Fibroblast of skin of right biceps (primary cell): ENCODE measurements at places on chromosomes 5 and 9.
A peak's percentile ranks its signal among the peaks of the same experiment; 100 is the strongest.

DNA sequence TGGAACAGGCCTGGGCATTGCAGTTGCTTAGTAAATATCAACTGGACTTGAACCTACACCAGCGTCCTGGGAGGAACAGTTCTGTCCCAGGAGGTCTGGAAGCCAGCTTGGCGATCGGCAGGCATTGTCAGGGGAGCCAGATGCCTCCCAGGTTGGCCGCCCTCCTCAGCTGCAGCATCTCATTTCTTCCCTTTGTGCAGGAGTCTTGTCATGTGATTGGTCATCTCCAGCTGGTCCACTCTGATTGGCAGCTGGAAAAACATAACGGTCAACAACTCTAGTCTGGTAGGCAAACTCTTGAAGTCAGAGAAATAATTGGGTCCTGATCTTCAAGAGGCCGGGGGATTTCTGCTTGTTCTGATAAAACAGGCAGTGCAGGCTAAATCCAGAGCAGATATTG is 29.6 kb upstream of the NCS1 start:
- no peak for DNase-seq

DNA sequence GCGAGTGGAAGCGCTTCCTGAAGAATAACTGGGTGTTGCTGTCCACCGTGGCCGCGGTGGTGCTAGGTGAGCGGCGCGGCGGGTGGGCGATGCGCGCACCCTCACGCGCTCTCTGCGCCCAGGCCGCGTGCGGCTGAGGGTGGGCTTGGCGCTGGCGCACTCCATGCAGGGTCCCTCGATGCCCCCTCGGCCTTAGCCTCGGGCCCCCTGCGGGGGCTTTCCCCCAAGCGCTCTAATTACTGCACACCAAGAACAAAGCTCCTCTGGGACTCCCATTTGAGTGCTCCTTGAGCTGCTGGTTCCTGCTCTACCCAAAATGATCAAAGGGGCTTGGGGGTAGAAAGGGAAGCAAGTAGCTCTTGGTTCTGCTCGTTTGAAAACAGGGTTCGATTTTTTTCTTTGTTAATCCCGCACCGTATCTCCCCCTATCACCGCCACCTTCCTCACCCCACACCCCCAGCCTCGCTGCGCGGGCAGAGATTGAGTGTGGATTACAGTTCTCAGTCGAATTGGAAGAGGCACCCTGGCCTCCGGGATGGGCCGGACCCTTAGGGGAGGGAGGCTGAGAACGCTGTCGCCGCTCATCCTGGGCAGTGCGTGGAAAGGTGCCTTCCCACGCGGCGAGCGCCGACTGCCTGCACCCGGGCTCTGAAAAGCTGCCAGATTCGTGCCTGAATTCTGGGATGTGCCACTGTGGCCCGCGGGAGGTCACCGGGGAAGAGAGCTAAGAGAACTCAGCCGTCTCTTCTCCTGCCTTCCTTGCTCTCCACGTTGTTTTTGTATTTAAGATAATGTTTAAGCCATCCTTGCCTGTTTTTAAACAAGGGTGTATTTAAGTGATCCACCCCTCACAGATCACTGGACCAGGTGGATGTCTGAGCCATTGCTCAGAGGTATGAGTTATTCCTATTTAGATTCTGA is 697 bp downstream of the SLC1A1 start:
- no peak for DNase-seq

GRCh38 chr9:571066-571465 is 270.4 kb upstream of the DMRT1 start:
- no peak for DNase-seq

- DNase-seq = no peak
Measured at GRCh38 chr5:63959177-63959982, 2.9 kb downstream of the HTR1A start.

DNA sequence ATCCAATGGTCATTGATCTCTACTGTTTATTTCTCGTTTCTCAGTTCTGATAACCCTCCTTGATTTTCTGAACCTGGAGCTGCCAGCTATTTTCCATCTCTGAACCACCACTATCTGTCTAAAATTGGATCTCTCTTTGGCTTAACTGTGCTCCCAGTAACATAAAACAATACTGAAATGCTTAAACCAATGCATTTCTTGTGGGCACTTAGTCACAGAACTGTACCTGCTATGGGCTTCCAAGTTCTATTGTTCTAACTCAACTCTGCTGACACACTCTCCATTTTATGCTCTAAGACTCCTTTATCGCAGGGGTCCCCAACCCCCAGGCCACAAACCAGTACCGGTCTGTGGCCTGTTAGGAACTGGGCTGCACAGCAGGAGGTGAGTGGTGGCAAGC is 120.6 kb downstream of the LHFPL2 start:
- DNase-seq = no peak

GRCh38 chr9:38073882-38074281 is 4.9 kb upstream of the SHB start:
- no peak for DNase-seq

- no peak for DNase-seq
Measured at GRCh38 chr5:33903118-33903517, 11.3 kb upstream of the ADAMTS12 start.

GRCh38 chr9:114143234-114143633 is 12.1 kb upstream of the COL27A1 start:
- DNase-seq = no peak

DNA sequence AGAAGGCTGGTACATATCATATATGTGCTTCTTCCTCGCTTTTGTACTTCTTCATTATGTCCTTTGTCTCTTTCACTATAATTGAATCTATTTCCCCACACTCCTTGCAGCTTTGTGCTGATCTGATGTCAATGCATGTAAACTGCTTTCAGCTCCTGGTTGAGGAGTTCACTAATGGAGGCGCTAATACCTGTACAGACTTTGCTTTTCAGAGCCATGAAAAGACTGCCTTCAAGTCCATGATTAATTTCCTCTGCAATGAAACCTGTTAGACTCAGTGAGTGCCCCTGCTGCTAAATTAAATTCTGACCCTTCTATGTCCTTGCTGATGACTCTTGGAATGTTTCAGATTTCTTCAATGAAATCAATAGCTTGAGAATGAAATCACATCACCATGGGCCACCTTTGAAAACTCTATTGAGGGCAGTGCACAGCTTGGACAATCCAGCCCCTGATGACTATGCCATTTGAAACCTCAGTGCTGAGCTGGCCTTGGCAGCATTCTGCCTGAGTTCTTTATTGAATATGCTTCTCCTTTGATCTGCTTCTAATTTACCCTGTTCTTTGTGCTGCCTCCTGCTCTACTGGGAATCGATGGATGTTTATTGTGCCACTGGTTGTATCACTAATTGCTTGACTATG is 358.2 kb upstream of the DMAC1 start:
- DNase-seq = no peak

- peak; percentile 30 for DNase-seq
Measured at GRCh38 chr5:72848474-72849428, 32.3 kb downstream of the TNPO1 start.

DNA sequence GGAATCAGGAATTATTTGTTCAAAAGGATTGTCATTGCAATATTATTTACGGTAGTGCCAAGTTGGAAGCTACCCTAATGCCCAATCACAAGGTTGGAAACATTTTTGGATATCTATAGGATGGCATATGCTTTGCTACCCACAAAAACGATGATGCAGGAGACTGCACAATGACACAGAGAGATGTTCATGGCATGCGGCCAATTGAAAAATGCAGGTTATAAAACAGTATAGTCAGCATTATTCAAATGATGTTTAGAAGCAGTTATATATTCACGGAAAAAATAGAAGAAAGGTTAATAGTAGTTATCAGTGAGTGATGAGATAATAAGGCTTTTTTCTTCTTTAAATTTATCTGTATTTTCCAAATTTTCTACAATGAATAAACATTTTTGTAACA is 5.9 kb upstream of the ACSL6 start:
- DNase-seq = no peak

GRCh38 chr9:111691672-111692329 is 30.4 kb downstream of the GNG10 start:
- peak; percentile 49 for DNase-seq

GRCh38 chr5:141879941-141880738 is 1.9 kb upstream of the PCDH1 start:
- DNase-seq = no peak

GRCh38 chr5:41112486-41113455 is 41.6 kb upstream of the MROH2B start:
- DNase-seq = peak; percentile 34

DNA sequence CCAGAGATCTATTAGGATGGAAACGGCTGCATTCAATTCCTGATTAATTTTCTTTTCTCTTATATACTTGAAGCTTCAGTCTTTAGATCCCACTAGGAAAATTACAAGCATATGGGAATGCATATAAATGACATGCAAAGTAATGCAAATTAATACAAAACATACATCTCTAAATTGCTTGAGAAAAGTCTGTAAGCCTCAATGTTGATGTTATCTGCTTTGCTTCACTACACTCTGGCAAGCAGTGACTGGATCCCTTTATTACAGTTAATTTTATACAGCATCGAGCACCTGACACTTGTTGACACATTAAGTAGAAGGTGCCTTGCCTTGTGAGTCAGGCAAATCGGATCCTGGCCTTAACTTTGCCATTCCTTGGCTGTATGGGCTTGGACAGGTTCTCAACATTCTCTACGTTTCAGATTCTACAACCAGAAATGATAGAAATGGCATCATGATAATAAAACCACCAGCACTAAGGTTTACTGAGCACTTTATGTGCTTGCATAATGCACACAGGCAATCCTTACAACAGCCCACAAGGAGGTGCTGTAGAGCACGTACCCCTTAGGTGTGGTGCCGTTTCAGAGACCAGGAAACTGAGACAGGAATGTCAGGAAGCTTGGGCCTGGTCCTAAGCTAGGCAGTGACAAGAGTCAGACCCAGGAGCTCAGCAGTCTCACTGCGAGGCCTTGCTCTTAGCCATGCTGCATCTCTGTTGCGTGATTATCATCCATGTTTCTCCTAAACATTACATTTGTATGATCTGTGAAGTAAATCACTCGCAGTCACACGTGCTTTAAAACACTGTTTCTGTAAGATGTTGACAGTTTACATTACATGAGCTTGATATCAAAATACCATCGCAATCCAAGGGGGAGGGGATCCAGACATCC is 2.7 kb downstream of the GCNT4 start:
- DNase-seq = peak; percentile 66

GRCh38 chr5:104987074-104987473 is 1424.5 kb upstream of the NUDT12 start:
- DNase-seq = no peak
